Activated T-cell treated with anti-CD3 and anti-CD28 coated beads for 24 hours (primary cell): ENCODE measurements at places on chromosomes 6 and 20.

DNA sequence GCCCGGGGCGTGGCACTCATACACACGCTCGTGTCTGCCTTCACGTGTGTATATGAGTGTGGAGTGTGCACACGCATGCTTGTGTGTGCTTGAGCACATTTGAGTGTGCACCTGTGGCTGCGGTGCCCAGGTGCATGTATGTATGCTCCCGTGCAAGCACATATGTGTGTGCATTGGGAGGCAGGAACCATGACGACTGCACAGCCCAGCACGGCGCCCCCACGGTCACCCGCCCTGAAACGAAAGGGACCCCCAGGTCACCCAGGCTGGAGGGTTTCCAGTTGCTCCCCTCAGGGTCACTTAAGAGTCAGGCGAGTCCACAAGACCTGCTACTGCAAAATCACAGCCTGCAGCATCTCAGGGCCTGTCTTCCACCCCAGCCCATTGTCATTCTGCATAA lies 94.7 kb downstream of the YTHDF1 start:
- DNase-seq, result no peak

DNA sequence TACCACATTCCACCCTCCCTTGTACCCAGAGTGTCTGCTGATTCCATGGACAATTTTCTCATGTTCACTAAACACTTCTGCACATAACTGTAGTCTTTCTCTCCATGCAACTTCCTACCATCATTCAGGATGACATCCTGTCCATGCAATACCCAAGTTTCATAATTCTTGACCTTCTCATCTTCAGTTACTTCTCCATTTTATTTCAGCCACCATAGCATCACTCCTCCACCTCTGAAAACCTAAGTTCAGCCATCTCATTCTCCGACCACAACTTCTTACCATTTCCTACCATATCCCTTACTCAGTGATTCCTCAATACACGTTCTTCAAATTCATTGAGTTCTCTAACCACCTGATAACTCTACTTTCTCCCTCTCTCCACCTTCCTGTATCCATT lies 216.5 kb upstream of the TENT5A start:
- no peak for DNase-seq

- no peak for DNase-seq
These were observed 18.3 kb downstream of the CHRNA4 start for GRCh38 chr20:63342561-63343459.

DNA sequence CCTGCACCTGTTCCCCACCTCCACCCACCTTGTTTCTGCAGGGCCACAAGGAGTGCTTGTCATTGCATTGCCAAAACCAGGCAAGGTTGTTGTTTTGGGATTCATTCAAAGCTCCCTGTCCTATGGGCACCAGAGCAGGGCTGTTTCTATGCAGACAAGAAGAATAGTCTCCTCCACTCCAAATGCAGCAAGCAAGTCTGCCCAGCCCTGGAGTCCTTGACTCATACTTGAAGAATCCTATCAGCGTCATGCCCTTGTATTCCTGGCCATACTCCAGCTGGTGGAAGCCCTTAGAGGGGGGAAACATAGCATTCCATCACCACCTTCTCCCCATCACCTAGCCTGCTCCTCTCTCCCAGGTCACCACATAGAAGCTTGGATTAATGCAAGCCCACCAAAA lies 145.3 kb upstream of the ECI2 start:
- DNase-seq, result no peak

DNA sequence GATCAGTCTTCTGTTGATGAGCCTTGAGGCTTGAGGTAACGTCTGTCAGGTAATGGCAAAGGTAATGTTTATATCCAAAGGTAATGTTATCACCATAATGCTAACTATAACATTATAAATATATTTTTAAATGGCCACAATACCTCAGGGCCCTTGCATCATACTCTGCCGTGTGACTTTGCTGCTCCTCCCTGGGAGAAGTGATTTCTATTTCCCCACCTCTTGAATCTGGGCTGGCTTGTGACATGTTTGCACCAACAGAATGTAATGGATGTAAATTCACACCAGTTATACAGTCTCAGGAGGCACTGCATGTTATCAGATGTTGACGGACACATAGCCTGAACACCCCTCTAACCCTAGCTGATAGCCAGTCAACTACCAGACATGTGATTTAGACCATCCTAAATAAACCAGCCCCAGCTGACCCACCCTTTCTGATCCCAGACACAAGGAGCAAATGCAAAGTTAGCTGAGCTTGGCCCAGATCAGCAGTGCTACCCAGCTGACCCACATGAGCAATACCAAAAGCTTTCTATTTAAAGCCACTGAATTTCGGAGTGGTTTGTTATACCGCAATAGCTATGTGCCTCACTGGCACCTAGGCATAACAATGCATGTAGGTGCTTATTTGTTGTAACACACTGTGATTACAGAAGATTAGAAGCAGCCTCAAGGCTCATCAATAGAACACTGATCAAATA lies 93.8 kb upstream of the SIRPA start:
- no peak for DNase-seq

GRCh38 chr20:47659904-47660601 lies 125.2 kb downstream of the SULF2 start:
- no peak for DNase-seq
